ENCODE measurements at places on chromosomes 13 and 19. TPM values are rescaled to one million over a fixed set of nuclear protein-coding genes. Genes with fewer than 3 reads are reported as not detected.

Gene WIZ
- 29.5 TPM for polyA plus RNA-seq

Gene PRR19
- polyA plus RNA-seq: 1.1 TPM

Gene F2RL3
- polyA plus RNA-seq: 1.1 TPM

Gene ZNF136
- 18.1 TPM for polyA plus RNA-seq

Gene TUBB4A
- polyA plus RNA-seq: 4.6 TPM

Gene PSPN
- polyA plus RNA-seq: 3.2 TPM

Gene JOSD2
- 19.5 TPM for polyA plus RNA-seq

Gene NAPSA
- polyA plus RNA-seq: 21.8 TPM

Gene NLRP7
- not detected for polyA plus RNA-seq

Gene LIG4
- polyA plus RNA-seq: 12.7 TPM

Gene KIR2DL3
- 0.18 TPM for polyA plus RNA-seq

Gene RDH8
- not detected for polyA plus RNA-seq

Gene ATXN8OS
- polyA plus RNA-seq: not detected

Gene FCHO1
- polyA plus RNA-seq: 1.2 TPM

Gene UHRF1
- 24.6 TPM for polyA plus RNA-seq

Gene ZNF558
- 58.7 TPM for polyA plus RNA-seq

Gene RNASEH2A
- 31.7 TPM for polyA plus RNA-seq

Gene SGCG
- polyA plus RNA-seq: 17.1 TPM

Gene SYNE4
- 6.4 TPM for polyA plus RNA-seq

Gene DACH1
- 38.1 TPM for polyA plus RNA-seq

Gene PET100
- 93.7 TPM for polyA plus RNA-seq

Gene GRIK5
- 4.6 TPM for polyA plus RNA-seq

Gene PRTN3
- 2.1 TPM for polyA plus RNA-seq

Gene SYCN
- not detected for polyA plus RNA-seq

Gene IGFLR1
- polyA plus RNA-seq: 7.1 TPM

Gene ZNF486
- polyA plus RNA-seq: 25.5 TPM

Gene QPCTL
- 7.2 TPM for polyA plus RNA-seq

Gene IGSF23
- polyA plus RNA-seq: not detected

Gene USHBP1
- 9.5 TPM for polyA plus RNA-seq

Gene GFY
- not detected for polyA plus RNA-seq

Gene TEX29
- polyA plus RNA-seq: 0.57 TPM

Gene PSG5
- 0.68 TPM for polyA plus RNA-seq

Gene ZNF728
- 0.27 TPM for polyA plus RNA-seq

Gene IRGC
- polyA plus RNA-seq: not detected

Gene NFIX
- 134 TPM for polyA plus RNA-seq

Gene MIDN
- 56.9 TPM for polyA plus RNA-seq

Gene NAXD
- 42.0 TPM for polyA plus RNA-seq

Gene KIR2DL1
- polyA plus RNA-seq: not detected

Gene CATSPERD
- polyA plus RNA-seq: not detected

Gene F7
- 0.88 TPM for polyA plus RNA-seq

Gene KIRREL2
- 1.8 TPM for polyA plus RNA-seq

Gene GPC6
- polyA plus RNA-seq: 13.5 TPM

Gene ARHGAP45
- polyA plus RNA-seq: 10.4 TPM

Gene GPR4
- polyA plus RNA-seq: 3.4 TPM

Gene ZNF235
- polyA plus RNA-seq: 12.2 TPM

Gene TNNI3
- polyA plus RNA-seq: 1.9 TPM

Gene PPM1N
- polyA plus RNA-seq: 0.28 TPM

Gene COL4A1
- 448 TPM for polyA plus RNA-seq

Gene SMIM24
- 1.9 TPM for polyA plus RNA-seq

Gene CBY2
- not detected for polyA plus RNA-seq

Gene ONECUT3
- 0.06 TPM for polyA plus RNA-seq

Gene CPB2
- polyA plus RNA-seq: 0.23 TPM

Gene APC2
- 0.71 TPM for polyA plus RNA-seq

Gene SLITRK1
- polyA plus RNA-seq: 0.04 TPM

Gene ACER1
- polyA plus RNA-seq: 0.10 TPM

Gene KCNN4
- 1.3 TPM for polyA plus RNA-seq

Gene B9D2
- 8.8 TPM for polyA plus RNA-seq

Gene GGN
- polyA plus RNA-seq: 0.69 TPM

Gene TJP3
- polyA plus RNA-seq: 9.4 TPM

Data from right lung (tissue), 10 donors.